ENCODE measurements at places on chromosomes 11 and 22. TPM values are rescaled to one million over a fixed set of nuclear protein-coding genes. Genes with fewer than 3 reads are reported as not detected.

DNA sequence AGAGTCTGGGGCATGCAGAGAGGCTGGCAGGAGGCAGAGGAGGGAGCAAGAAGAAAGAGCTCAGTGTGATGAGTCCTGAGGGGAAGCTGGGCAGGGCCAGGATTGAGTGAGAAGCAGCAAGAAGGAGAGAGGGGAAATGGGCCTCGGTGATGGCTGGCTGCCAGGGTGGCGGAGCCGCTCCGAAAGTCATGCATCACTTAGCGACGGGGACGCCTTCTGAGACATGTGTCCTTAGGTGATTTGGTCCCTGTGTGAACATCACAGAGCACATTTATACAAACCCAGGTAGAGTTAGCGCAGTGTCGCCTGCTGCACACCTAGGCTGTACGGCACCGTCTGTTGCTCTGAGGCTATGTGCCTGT, 15.1 kb downstream of the TBC1D22A start:
- no peak for DNase-seq

DENND6B gene
- 1.3 TPM for total RNA-seq

C1QTNF4 gene
- total RNA-seq = not detected

DNA sequence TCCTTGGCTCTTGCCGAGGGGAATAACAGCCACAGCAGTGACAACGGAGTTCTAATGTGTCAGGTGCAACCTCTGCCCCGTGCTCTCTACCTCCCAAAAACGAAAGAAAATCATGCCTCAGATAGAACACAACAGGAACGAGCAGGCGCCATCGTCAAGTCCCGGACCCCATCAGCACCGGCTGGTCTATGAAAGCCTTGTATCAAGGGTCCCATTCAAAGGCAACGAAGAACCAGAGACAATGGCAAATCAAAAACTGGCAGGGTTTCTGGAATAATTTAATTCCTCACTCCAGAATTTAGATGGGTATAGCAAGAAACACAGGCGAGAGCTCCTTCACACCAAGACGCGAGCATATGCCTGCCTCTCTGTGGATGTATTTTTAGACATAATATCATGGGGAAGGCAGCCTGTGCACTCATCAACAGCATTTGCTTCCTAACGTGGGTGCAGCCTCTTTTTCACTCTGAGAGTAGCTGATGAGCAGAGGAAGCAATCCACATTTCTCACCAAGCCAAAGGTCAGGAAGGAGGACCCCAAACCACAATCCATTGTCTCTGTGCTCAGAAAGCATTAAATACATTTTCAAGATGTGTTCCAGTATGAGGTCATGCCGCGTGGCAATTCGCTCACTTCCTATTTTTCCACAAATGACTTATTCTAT, 193.4 kb upstream of the BLID start:
- DNase-seq = no peak

- DNase-seq = no peak
Observed at GRCh38 chr11:118060081-118060661, 16.7 kb upstream of the TMPRSS4 start.

OMP gene
- not detected for total RNA-seq

DNA sequence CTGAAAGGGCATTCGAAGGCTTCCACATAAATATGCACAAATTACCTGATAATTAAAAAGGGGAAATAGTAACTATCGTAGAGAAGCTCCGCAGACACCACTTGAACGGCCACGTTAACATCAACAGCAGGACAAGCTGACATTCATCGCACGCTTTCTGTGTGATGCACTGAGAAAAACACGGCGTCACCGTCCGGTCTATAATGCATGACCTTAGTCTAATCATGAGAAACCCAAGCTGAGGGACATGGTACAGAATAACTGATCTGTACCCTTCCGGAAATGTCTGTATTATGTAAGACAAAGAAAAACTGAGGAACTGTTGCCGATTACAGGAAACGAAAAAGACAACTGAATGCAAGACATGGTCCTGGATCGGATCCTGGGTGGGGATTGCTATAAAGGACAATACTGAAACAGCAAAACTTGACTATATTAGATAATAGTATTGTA, 678 bp upstream of the RANGAP1 start:
- no peak for DNase-seq

MAPK8IP1 gene
- total RNA-seq = 10.7 TPM

CCDC87 gene
- total RNA-seq = 0.04 TPM

Data from H4 (cell line).